Fibroblast of lung (primary cell): ENCODE measurements at places on chromosomes 4 and X.

GRCh38 chrX:16765594-16765993 lies 20.7 kb upstream of the TXLNG start:
- DNase-seq = no peak

- peak; percentile 72 for DNase-seq
These were observed 25.1 kb downstream of the PIR start for GRCh38 chrX:15468036-15468435.

DNA sequence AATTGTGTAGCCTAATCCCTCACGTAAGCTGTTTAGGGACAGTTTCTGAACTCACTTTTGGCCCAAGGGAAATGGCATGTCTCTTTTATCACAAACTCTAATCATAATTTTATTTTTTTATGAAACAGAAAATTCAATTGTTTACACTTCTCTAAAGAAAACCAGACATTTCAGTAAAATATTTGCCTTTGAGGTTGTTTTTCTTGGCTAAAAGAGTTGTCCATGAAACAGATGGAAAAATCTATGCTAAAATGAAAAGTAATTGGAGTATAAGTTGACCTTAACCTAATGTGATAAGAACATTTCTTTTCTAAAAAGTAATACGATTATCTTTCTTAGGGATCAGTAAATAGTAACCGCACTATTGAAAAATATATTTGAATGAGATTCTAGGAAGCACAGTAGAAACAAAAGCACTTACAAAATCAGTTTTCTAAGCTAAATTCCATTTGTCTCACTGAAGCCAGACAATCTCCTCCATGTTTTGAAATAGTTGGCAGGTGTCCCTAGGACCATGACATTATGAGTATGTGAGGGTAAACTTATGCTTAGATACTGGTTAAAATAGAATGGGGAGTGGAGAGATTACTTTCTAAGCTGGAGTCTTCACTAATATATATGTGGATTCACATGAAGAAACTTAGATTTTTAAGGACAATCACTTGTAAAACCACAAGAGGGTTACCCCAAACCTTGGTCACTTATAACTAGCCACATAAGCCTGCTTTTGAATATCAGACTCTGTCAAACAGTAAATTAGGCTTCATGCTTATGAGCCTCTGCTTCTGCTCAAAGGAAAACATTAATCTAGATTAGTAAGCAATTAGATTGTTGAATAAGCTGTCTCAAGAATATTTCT lies 20.1 kb upstream of the TET2 start:
- peak; percentile 79 for DNase-seq

DNA sequence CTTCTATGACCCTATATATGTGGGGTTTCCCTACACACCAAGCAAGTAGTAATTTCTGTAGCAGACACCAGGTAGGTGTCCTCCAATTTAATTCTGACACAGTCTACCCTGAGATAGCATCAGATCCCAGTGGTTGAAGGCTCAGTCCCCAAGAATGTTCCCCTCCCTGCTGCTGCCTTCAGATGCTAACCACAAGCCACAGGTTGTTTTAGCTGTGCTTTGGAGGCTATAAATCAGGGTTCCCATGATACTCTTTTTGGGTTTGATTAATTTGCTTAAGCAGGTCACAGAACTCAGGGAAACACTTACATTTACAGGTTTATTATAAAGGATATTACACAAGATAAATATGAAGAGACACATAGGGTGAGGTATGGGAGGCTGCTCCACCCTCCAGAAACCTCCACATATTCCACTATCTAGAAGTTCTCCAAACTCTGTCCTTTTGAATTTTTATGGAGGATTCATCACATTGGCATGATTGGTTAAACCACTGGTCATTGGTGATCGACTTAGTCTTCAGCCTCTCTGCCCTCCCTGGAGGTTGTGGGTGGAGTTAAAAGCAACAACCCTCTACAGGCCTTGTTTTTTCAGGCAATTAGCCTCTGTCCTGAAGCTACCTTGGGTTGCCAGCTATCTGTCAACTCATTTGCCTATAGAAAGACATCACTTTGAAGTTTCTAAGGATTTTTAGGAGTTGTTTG lies 50.8 kb downstream of the GRIA2 start:
- DNase-seq = peak; percentile 80

GRCh38 chr4:2671267-2671895 lies 84.8 kb downstream of the TNIP2 start:
- no peak for DNase-seq

- no peak for DNase-seq
These were observed 16.3 kb upstream of the PDK3 start for GRCh38 chrX:24448762-24449250.

GRCh38 chr4:55255179-55255578 lies 90.9 kb upstream of the SRD5A3 start:
- DNase-seq = no peak

GRCh38 chr4:8160233-8160560 lies 1.6 kb upstream of the ABLIM2 start:
- DNase-seq = no peak

DNA sequence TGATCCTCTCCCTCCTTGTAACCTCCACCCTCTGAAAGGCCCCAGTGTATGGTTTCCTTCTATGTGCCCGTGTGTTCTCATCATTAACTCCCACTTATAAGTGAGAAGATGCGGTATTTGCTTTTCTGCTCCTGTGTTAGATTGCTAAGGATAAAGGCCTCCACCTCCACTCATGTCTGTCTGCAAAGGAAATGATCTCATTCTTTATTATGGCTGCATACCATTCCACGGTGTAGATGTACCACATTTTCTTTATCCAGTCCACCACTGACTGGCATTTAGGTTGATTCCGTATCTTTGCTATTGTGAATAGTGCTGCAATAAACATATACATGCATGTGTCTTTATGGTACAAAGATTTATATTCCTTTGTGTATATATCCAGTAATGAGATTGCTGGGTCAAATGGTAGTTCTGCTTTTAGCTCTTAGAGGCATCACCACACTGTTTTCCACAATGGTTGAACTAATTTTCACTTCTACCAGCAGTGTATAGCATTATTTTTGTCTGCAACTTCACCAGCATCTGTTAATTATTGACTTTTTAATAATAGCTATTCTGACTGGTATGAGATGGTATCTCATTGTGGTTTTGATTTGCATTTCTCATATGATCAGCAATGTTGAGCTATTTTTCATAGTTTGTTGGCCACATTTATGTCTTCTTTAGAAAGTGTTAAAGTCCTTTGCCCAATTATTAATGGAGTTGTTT lies 1030.9 kb downstream of the FSTL5 start:
- no peak for DNase-seq

GRCh38 chrX:149979126-149979644 lies 40.9 kb upstream of the EOLA2 start:
- DNase-seq = no peak

GRCh38 chr4:25922812-25923369 lies 8.9 kb downstream of the SMIM20 start:
- no peak for DNase-seq

- no peak for DNase-seq
These were observed 364.1 kb downstream of the MAGEB5 start for GRCh38 chrX:26580021-26580420.

DNA sequence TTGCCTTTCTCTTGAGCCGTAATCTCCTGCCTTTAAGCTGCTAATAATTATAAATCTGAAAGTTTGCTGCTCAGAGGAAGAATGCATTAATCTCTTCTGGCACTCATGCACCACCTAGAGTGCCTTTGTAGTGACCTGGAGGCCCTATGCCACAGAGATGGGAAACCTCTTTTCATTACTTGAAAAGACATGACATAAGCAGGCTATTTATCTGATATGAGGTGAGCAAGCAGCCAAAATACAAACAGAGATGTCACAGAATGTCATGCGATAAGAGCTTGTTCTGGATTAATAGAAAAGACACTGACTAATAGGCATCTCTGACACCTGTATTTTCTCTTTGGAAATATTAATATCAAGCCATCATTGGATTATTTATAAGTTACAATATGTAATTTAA lies 42.3 kb downstream of the GABRB1 start:
- no peak for DNase-seq

- no peak for DNase-seq
These were observed 46.5 kb upstream of the HPSE start for GRCh38 chr4:83381173-83381572.

DNA sequence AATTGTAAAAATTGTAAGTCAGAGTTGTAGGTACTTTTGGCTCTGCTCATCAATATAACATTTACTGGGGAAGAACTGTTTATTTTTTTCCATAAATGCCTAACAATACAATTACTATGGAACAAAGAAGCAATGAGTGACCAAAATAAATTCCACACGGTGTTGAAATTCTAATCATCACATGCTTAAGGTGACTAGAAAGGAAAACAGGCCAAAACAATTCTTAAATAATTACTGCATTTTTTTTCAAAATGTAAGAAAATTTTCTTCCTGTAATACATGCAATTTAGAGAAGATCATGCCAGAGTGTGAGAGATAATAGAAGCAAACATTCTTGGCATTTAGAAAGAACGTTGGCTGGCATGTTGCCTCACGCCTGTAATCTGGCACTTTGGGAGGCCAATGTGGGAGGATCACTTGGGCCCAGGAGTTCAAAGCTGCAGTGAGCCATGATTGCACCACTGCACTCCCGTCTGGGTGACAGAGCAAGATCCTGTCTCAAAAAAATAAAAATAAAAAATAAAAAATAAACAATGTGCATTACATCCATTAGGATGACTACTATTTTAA lies 22.5 kb downstream of the C4orf46 start:
- DNase-seq = no peak

DNA sequence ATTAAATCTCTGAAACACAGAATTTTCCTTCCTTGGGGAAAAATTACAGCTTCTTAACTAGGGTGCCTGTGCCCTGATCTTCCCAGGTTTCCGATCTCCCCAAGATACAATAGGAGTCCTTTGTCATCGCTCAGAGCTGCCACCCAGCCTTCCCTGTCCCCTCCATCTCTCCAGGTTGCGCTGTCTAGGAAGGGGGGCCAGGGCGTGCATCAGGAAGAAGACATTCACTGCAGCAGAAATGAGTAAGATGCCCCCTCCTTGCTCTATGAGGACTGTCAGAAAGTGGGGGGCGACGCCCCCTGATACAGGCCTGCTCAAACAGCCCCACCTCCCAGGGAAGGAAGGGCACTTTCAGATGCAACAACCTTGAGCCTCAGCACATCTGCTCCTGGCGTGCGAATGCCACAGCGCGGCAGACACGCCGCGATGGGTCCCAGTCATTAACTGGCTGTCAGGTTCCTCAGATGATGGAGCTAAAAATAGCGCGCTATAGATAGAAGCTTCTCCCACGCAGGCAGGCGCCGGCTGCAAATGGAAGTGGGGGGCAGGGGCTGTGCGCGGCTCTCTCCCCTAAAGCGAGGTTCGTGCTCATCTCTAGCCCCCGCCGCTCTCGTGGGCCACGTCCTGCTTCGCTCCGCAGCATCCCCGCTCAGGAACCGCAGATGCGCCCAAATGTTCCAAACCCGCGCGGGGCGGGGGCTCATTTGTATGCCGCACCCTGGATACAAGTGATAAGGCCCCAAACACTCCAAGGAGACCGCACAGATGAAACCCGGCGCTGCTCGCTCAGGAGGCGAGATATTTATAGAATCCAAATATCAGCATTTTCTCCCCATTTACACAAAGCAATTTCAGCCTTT lies 57.6 kb upstream of the LGI2 start:
- DNase-seq = no peak

DNA sequence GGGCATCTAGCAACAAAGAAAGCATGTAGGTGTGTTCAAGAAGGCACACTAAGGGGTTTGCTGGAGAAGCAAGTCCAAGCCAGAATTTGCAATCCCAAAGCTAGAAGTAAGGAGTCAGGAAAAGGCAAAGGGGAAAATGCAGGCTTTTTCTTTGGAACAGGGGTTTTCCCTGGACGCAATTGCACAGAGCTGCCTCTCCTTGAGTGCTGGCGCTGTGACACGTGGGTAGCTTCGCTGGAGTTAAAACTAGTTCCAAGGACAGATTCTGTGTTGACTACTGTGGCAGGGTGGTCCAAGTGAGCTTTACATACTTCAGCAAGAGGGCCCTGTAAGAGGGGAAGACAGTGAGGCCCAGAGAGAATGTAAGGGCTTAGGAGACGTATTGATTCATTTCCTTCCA lies 277.1 kb downstream of the ADGRA3 start:
- DNase-seq = no peak
